ENCODE measurements at places on chromosomes 7 and 10.

- DNase-seq: no peak
Measured at GRCh38 chr7:17150018-17150417, 148.4 kb upstream of the AHR start.

DNA sequence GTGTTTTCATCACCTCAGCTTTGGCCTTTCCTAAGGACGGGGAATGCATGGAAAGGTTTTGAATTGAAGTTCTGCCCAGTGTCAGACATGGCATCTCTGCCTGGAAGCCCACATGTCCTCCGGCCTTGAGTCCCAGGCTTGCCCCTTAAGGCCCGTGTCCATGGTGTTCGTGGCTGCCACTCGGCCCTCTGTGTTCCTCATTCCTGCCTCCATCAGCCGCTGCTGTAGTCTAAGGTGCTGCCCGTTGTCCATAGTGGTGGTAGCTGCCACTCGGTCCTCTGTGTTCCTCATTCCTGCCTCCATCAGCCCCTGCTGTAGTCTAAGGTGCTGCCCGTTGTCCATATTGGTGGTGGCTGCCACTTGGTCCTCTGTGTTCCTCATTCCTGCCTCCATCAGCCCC, 180.7 kb upstream of the SHH start:
- no peak for DNase-seq

DNA sequence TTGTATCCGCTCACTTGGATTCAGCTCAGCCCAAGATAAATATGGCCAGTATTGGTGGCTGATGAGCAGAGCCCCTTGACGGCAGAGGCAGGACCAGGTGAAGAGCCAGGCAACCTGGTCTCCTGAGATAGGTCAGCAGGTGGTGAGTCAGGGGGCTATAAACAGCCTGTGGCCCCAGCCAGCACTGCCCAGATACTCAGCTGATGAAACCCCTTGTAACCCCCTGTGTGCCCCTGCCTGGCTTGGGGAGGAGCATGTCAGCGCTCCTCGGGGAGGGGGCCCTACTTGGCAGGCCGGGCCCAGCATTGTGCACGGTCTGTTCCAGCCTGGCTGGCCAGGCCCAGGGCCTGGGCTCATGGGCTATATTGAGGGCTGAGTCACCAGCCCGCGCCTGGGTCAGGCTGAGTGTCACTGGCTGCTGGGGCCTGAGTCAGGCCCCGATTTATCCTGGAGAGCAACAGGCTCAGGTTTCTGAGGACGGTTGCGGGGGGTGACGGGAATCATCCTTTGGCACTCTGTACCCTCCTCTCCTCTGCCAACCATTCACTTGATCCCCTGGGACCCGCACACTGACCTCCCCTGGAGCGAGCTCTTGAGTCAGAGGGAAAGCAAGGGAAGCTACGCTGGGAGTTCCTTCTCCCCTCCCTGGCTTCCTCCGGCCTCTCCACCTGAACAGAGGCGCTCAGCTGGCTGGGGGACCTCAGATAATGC, 2.8 kb upstream of the FLNC start:
- DNase-seq: peak; percentile 85

DNA sequence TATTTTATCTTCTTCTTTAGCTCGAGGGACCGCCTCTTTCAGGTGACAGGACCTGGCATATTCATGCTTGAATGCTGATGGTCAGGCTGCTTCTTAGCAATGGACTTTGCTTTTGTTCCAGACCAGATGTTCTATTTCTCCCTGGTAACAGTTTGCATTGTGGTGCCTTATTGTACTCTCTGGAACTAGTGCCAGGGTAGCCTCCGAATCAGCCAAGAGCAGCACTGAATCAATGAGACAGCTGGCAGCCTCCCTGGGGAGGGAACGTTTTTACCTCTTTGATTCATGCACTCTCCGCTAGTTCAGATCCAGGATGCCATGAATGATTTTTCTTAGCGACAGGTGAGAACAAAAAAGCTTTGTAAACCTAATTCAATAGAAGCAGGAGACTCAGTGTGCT, 54.1 kb upstream of the NXPH1 start:
- DNase-seq: no peak

DNA sequence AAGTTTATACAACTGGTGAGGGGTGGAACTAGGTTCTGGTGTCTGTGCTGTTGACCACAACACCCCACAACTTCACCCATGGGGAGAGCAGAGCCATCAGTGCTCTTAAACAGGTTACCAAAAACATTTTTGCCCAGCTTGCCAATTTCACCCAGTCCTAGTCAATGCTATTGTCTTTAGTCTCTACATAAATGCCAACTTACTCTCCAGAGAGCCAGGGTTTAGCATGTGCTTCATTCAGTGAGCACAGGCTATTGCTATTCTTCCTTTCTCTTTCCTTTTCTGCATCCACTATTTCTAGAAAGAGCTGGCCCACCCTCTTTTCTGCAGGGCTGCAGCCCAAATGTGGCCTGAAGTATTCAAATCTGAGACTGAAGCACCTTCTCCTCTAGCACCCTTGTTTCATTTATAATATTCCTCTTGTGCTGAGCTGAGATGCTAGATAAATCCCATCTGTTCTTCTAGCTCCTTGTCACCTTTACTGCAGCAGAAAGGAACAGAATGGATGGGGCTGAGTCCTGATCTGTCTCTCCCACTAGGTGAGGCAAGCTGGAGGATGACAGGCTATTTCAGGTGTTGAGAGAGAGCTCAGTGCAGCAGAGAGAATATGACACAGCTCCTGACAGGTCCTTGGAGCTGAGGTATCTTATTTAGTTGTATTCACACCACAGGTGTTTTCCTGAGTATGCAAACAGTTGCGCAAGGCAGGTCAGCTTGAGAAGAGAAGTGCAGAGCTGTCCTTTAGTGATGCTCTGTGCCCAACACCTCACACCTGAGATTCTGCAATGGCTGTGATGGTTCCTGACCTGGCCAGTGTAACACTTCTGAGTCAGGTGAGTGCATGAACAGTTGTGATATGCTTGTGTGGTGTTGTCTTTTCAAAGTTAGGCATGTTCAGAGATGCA, 819.2 kb downstream of the CCSER2 start:
- no peak for DNase-seq

DNA sequence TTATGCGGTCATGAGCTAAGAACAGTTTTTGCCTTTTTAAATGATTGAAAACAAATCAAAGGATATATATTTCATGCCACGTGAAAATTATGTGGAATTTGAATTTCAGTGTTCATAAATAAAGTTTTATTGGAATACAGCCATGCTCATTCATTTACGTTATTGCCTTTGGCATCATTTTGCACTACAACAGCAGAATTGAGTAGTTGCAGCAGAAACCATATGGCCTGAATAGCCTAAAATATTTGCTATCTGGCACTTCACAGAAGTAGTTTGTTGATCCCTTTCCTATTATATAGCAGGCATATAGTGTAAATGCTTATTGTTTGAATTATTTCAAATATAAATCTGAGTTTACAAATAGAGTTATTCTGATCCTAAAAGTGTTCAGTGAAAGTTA, 59.7 kb downstream of the AUTS2 start:
- no peak for DNase-seq

GRCh38 chr10:76278811-76279460, 847.5 kb downstream of the LRMDA start:
- no peak for DNase-seq

GRCh38 chr7:22879280-22879679, 56.6 kb upstream of the TOMM7 start:
- no peak for DNase-seq

GRCh38 chr10:15363031-15363430, 8.1 kb downstream of the FAM171A1 start:
- DNase-seq: peak; percentile 88

DNA sequence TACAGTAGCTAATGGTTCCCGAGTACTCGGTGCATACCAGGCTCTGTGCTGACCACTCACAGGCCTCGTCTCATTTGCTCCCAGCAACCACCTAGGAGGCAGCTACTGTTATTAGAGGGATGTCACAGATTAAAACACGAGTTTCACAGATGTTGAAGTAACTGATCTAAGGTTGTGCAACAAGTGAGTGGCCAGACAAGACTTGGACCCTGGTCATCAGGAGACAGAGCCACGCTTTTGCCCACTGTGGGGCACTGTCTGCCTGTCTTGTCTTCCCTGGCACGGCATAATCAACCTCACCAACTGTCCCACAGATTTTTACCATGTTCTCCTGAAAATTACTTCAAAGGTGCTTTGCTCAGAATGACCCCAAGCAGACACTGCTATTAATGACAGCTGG, 111.6 kb upstream of the HABP2 start:
- DNase-seq: no peak

DNA sequence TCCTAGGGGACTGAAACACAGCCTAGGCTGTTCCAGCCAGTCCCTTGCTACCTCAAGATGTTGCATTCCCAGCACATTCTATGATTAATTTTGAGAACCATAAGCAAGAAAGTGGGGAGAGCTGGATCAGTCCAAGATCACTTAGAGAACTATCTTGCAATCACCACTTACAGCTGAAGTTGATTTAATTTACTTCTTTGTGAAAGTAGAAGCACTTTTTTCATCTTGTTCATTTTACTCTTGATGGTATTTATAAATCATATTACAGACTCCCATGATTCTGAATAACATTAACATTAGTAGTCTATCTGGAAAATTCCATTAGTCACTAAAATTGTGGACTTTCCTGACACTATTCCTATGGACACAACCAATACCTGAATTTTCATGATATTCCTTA, 118.5 kb downstream of the ETV1 start:
- DNase-seq: no peak

DNA sequence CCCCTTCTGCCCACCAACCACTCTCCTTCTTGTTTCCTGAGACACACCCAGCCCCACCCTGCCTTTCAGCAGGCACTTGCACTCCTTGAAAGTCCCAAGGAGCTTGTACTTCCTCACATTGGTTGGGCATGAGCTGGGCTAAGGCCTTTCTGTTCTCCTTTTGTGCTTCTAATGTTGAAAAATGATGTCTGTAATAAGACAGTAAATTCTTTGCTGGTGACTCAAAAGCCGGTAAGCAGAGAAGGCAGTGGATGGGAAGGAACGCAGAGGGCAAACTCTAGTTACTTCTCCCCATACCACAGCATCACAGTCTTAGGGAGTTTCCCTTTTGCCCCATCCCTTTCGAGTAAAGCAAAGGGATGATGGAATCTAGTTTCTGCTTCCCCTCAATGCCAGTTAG, 185.6 kb downstream of the PLXNA4 start:
- peak; percentile 44 for DNase-seq

GRCh38 chr7:80896906-80897598, 21.8 kb downstream of the SEMA3C start:
- DNase-seq: peak; percentile 50

DNA sequence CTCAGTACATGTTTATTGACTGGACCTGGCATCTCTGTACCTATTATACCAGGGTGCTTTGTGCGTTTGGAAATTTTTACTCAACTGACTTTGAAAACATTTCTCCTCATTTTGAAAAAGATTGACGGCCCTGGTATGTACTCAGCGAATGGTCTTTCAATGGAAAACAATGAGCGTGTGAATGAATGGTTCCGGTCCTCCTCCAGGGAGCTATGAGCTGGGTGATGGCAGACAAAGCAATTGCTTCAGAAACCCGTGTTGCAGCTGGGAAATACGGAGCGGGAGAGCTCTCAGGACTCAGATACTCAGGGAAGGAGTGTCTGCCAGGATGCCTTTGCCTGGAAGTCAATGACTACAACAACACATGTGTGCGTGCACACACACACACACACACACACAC, 125.9 kb downstream of the PAXIP1 start:
- no peak for DNase-seq

DNA sequence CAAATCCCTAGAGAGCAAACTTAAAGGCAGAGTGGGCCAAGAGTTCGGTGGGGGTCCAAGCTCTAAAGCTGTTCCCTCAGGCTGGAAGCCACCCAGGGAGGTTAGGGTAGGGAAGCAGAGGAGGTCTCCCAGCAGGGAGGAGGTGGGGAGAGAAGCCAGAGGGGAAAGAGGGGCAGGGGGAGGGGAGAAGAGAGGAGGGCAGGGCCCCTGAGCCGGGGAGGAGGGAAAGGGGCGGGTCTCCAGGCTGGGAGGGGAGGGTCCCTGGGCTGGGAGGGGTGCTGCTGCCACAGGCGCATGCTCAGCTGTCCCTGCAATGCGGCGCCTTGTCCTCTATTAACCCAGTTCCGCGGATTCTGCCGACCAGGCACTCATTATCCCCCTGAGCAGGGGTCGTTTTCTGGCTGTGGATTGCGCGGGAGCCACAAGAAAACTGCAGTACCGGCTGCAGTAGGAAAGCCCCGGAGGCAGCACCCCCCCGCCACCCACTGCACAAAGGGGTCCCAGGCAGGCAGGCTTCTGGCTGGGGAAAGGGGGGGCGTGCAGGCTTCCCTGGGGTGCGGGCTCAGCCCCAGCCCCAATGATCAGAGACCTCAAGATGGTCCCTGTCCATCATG, 49.3 kb downstream of the CAMK2B start:
- no peak for DNase-seq

- peak; percentile 55 for DNase-seq
Measured at GRCh38 chr7:152054367-152055230, 29.1 kb downstream of the GALNT11 start.

- no peak for DNase-seq
Measured at GRCh38 chr10:91350651-91351081, 59.5 kb upstream of the HECTD2 start.

GRCh38 chr10:101166430-101166829, 35.3 kb downstream of the TLX1 start:
- no peak for DNase-seq

GRCh38 chr10:44723619-44724325, 187.4 kb upstream of the TMEM72 start:
- peak; percentile 94 for DNase-seq

GRCh38 chr7:20407585-20408466, 77.1 kb downstream of the ITGB8 start:
- DNase-seq: peak; percentile 62

DNA sequence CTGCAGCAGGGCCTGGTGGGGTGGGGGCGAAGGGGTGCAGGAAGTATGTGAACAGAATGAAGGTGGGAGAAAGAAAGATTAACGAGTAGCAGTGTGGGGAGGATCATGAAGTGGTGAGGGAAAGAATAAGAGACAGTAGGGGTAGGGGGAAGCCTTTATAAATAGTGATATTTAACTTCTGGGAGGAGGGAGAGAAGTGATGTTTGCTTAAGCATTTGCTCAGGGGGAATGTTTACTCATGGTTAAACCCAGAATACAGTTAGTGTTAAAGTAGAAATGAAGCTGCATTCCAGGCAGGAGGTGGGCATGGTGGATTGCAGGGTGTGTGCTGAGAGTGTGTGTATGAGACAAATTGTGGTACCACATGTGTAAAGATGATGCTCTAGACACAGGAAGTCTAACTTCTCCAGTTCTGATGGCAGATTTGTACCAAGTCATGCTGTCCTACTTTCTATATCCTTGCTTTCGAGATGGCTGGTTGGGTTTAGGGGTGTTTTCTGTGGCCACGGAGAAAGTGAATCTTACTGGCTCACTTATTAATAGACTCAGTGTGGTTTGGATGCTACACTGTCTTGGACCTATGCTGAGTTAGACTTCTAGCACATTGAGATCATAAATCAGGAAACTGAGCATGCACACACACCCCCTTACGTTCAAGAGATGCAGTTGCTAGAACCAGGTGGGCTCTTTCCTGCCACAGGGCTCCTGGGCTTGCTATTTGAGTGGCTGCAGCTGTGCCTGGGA, 10.6 kb upstream of the DNMBP start:
- no peak for DNase-seq

DNA sequence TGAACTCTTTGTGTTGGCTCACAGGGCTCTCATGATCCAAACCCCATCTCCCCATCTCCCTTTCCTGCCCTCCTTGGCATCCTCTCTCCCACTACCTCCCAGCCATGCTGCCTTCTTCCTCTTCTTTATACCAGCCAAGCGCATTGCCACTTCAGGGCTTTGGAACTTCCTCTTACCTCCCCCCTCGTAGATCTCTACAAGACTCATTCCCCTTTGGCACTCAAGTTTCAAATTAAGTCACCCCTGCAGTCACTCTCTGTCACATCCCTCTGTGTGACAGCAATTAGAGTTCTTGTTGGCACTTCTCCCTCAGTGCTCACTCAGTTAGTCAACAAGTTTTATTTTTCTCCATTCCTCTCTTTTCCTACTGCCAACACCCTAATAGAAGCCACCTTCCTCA, 20.8 kb upstream of the NRP1 start:
- no peak for DNase-seq

All from EL (cell line).